ENCODE measurements at places on chromosomes 2 and 18.
A peak's percentile ranks its signal among the peaks of the same experiment; 100 is the strongest.

GRCh38 chr2:127695491-127696472 is 5.5 kb upstream of the SFT2D3 start:
- no peak for DNase-seq

DNA sequence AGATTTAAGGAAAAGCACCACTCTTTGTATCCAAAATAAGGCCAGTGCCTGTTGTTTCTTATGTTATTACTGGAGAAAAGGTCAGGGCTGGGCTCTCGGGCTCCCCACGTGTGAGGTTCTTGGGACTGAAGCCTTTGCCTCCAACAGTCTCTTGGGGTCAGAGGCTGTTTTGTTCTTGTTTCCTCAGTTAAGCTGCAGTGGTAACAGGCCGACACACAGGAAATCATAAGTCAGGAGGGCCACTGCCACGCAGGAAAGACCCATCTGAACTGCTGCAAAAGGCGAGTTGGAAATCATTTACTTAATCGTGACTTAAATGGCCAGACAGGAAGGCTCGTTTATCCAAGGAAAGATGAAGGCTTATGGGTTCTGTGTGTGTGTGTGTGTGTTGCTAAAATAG is 30.3 kb upstream of the IL37 start:
- DNase-seq: peak; percentile 33

DNA sequence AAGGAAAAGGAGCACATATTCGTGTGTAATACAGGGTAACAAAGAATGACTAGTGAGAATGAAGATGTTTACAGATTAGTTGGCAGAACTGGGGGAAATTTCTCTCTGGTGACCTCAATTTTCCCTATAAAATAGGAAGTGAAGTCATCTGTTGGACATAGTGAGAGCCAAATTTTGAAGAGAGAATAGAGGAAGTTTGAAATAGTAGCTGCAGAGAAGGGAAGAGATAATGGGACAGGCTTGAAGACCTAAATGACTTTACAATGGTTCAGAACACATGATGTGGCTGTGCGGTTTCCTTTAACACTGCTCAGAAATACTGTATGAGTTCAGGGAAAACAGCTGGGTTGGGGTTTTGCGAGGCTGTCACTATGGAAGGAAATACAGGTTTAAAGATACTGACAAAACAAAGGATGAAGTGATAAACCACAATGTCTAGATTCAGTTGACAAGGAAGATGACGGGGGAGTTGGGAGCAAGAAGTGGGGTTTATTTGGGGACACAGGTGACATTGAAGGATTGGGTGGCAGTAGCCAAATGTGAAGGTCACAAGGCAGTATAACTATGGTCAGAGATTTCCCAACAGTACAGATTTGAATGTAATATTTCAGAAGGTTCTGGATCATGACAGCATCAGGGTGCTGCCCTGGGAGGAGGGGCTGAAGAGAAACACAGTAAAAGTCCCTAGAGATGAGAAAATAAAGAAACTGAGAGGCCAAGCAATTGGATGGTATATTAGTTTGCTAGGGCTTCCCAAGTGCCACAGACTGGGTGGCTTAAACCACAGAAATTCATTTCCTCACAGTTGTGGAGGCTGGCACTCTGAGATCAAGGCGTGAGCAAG is 82.6 kb upstream of the TANK start:
- peak; percentile 83 for DNase-seq

- no peak for DNase-seq
These were observed 57.5 kb upstream of the AGPS start for GRCh38 chr2:177334940-177335543.

GRCh38 chr2:103208916-103209315 is 447.1 kb downstream of the TMEM182 start:
- no peak for DNase-seq

GRCh38 chr2:162458240-162458639 is 114.3 kb downstream of the GCA start:
- no peak for DNase-seq

DNA sequence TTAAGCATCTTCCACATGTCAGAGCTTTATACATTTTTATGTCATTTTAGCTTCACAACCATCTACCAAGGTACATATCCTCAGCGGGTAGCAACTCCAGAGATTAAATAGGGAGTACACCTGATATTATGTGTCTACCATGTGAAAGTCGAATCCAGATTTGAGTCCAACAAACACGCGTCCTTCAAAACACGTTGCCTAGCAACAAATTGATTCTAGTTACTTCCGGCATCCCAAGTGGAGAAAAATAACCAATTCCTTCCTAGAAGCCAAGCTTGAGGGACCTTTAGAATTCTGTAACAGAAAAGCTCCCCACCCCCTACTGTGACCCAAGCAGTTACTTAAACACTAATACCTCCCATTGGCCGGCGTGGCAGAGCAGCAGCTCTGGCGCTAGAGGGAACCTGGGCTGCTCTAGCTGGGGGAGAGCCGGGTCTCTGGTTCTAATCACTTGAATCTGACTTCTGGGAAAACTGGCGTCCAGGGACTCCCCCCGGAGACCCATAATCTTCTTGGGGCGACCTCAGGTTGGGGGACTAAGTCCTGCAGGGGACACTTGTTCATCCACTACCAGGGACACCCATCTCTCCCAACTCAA is at the start of gene ERICH2:
TSS of gene ERICH2 (plus strand) at position 371 of the 598 bp plus-strand sequence. CDS start 304 bp downstream, outside the sequence.
- DNase-seq: peak; percentile 66

DNA sequence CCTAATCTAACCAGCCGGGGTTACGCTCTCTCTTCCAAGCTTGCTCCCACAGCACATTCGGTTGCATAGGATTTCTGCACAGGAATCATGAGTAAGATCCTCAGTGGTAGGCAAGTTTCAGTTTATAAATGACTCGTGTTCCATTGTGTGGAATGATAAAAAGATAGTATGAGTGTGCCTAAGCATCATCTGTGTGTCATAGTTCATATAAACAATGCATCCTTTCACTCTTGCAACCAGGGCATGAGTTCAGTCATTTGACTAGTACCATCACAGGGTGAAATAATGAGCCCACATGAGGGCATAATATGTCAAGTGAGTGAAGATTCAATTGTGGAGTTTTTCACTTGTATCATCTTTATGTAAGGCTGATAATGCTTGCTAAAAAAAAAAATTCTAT is 417.1 kb upstream of the CDH2 start:
- DNase-seq: no peak

- DNase-seq: peak; percentile 45
These were observed 324.1 kb downstream of the LPIN1 start for GRCh38 chr2:12070581-12070980.

GRCh38 chr2:3176869-3177255 is 200.8 kb downstream of the EIPR1 start:
- DNase-seq: no peak

DNA sequence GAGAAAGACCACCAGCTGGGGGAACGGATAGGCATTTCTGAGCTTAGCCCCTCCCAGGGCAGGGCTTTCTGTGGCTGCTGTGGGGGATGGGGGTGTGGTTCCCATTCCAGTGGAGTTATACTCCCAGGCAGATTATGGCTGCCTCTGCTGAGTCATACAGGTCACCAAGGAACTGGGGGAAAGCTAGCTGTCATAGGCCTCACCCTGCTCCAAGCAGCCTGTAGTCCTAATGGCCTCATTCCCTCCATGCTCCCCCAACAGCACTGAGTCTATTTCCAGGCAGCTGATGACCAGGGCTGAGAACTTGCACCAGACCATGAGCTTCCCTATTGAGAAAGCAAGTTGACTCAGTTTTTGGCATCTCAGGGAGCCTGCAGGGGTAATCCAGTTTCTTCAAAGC is 87.1 kb downstream of the GPR39 start:
- DNase-seq: peak; percentile 54

DNA sequence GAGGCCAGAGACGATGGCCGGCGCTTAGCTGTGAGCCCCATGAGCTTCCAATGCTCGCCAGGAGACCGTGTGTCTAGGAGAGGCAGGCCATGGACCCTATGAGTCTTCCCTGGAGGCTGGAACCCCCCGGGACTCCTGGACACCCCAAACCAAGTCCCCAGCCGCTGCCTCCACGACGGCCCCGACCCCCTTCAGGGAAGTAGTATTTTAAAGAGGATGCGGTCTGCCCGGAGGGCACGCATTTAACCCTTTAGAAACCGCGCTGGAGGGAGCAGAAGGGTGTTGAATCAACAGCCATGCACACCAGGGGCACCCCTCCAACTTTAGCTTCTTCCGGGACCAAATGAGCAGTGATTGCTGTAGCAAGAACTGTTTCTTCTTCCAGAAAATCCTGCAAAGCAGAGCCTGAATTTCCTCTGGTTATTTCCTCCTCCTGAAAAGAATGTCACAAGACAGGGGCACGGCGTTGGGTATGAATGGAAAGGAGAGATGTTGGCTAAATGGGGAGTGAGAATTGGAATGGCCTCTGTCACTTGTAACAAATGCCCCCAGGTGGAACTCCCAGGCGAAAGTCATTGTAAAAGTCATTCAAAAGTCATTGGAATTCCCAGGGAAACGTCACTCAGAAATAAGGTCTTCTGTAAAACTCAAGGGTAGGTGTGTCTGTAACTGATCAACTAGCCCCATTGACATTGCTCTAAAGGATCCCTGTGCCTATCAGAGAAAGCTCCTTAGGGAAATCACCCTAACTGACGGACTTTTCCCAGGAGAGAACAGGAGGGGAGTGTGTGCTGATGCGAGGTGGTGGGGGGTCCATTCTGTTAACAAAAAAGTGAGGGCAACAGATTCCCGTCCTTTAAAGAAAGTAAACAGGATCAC is 5.8 kb upstream of the GBX2 start:
- DNase-seq: no peak

DNA sequence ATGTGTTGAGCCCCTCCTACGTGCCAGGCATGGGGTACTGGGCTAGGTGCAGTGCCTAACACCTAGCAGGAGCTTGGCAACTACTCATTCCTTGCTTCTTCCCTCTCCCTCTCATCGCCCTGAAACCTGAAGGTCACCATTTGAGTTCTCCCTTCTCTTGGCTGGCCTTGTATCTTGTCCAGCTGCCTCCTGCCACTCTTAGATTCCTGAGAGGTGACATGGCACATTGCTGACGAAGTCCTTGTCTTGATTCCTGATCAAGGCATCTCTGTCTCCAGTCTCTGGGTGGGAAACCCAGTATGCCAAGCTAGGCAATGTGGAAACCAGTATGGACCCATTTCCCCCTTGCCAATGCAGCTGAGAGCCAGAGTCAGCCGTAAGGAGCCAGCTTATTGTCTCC is 9.0 kb upstream of the EFR3B start:
- no peak for DNase-seq

DNA sequence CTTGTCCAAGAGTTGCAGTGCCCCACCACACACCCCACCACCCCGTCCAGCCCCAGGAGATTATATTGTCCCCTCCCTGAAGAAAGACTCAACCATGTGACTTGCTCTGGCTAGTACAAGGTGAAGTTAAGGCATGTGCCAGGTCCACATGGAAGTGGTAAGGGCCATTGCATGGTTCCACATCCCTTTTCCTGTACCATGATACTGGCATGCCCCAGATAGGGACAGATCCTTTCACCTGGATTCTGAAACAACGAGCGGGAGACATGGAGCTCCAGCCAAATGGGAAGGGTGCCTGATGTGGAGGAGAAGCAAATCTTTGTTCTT is 141.5 kb upstream of the APCDD1 start:
- no peak for DNase-seq

GRCh38 chr2:199160677-199161465 is 296.9 kb downstream of the SATB2 start:
- DNase-seq: peak; percentile 88

GRCh38 chr2:16048466-16048865 is 108.1 kb downstream of the MYCN start:
- no peak for DNase-seq

DNA sequence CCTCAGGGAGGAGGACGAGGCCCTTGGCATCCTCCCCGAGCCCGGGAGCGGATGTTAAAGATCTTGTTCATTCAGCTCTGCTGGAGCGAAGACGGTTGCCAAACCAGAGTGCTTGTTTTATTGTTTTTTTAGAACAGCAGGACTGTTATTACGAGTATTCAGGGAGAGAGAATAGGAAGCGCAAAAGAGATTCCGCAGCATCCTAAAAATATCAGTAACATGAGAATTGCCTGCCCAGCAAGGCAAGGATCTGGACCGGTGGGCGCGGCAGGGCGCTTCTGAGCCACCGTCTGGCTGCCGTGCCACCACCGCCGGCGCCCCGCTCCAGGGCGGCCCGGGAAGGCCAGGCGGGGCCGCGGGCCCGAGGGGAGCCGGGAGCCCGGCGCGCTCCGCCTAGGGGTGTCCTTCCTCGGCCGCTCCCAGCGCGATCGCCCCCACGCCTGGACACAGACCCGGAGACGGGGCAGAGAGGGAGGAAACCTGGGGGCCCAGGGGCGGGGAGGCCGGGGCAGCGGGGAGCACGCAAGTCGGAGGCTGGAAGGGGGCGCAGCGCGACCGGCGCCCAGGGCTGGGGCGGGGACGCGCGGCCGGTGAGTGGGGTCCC is 843 bp downstream of the CYS1 start:
- DNase-seq: peak; percentile 70

DNA sequence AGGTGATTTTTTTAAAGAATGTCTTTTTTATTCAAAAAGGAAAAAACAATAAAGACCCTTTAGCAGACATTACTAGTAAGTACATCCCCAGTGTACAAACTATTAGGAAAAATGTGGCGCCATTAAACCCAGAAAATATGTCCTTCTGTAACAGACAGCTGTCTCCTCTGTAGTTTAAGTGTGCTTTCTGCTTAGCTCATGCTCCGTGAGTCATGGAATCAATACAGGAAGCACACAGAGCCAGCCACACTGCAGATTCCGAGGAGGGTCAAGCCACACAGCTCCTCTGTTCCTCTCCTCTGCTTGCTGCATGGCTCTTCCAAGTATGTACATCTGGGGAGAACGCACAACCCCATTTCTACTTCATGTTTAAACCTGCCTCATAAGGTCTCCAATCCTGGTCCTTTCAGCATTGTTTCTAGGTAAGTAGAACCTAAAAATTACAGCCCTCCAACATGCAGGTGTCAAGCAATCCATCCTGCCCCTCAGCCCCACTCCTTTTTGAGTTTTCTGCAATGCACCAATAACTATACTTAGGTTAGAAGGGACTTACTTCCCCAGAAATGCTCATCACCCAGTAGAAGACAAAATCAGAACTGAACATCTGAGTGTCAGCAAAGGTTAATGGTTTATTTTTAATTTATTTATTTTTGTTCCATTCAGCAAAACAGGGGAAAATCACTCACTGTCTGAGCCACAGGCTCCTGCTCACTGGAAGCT is 37.5 kb downstream of the ACVR1 start:
- DNase-seq: peak; percentile 91

- DNase-seq: no peak
These were observed 289.4 kb downstream of the ZEB2 start for GRCh38 chr2:144230448-144231085.

GRCh38 chr2:239152916-239153305 is 247.9 kb downstream of the HDAC4 start:
- no peak for DNase-seq

DNA sequence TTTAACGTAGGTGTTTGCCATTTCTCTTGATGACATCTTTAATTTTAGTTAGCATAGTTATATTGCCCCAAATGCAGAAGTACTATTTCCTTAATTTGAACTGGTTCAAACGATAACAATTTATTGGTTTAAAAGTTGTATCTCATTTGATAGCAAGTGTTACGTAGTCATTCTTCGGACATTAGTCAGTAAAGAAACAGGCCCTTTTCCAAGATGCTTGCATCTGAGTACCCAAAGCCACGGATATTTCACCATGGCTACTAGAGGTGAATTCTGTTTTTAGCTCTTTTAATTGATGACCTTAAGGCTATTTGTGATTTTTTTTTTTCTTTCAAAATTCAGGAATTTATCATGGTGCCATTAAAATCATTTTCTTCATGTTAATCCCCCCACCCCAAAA is 32.1 kb downstream of the GLS start:
- peak; percentile 67 for DNase-seq
